Stimulated activated CD4-positive, alpha-beta T cell treated with anti-CD3 and anti-CD28 coated beads, Interleukin-15, amount 100 ng/mL, for 48 hours (primary cell): ENCODE measurements at places on chromosomes 1 and 21.
A peak's percentile ranks its signal among the peaks of the same experiment; 100 is the strongest.

DNA sequence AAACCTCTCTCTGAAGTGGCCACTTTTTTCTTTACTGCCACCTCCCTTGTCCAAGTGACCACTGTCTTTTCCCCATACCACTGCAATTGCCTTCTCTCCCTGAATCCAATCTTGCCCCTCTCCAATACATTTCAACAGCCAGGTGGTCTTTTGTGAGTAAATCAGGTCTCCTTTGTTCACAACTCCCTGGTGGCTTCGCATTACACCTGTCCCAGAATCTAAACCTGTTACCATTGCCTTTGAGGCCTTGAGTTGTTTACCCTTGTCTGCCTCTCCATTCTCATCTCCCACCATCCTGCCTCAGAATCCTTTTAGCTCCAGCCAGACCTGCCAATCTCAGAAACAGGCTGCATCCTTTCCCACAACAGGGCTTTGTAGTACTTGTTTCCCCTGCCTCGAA is 21.8 kb upstream of the DYNLT5 start:
- DNase-seq = no peak

DNA sequence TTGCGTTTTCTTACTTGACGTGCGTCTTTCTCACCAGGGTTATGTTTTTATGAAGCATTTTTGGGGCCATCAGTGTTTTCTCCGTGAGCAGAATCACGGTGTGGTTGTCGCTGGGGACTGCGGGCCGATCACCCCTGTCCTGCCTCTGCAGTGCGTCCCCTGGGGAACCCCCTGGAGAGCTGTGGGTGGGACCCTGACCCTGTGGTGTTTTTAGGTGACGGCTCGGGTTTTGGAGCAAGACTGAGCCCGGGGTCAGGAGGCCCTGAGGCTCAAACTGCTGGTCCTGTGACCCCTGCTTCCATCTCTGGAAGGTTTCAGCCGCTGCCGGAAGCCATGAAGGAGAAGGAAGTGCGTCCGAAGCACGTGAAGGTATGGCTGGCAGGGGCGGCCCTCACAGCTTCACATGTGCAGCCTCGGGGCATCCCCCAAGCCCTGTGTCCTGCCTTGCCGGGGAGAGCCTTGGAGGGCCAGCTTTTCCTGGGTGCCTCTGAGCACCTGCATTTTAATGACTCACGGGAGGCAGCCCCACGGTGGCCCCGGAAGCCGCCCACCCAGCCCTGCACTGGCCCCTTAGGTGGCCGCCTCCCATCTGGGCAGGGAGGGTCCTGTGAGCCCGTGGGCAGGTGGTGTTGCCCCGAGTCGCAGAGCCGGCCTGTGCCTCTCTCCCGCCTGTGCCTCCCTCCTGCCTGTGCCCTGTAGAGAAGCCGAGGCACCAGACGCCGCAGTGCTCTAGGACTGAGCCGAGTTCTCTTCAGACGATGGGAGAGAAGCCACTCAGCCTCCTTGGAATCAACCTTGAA is 36.7 kb upstream of the DIP2A start:
- no peak for DNase-seq

GRCh38 chr1:218711001-218711400 is 365.9 kb downstream of the TGFB2 start:
- DNase-seq = no peak

- DNase-seq = no peak
Measured at GRCh38 chr1:76867342-76868130, at the start of gene ST6GALNAC5. ST6GALNAC5 (plus strand) TSS chr1:76867480.

- no peak for DNase-seq
Measured at GRCh38 chr1:60280819-60281218, 207.2 kb upstream of the C1orf87 start.

DNA sequence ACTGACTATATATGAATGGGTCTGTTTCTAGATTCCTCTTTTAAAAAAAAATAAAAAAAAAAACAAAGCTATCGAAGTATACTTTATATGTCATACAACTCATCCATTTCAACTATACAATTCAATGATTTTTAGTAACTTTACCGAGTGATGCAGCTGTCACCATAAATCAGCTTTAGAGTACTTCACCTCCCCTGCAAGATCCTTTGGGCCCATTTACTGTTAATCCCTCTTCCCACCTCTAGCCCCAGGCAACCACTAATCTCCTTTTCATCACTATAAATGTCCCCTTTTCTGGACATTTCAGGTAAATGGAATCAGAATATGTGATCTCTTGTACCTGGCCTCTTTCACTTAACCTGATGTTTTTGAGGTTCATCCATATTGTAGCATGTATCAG is 133.9 kb downstream of the PEX14 start:
- DNase-seq = no peak

DNA sequence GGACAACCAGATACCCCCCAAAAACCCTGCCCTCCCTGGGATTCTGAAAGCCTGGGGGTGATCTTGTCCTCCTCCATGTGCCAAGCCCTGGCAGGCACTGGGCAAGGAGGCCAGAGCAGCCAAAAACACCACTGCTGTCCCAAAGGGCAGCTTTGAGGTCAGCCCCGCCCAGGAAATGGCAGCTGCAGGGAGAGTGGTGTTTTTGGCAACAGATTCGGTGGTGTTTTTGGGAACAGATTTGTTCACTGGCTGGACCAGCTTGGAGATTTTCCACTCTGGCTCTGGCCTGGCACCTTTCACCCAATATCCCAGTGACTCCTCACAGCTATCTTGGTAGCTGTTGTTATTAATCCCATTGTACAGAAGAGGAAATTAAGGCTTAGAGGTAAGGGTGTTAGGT is 34.7 kb downstream of the LRP8 start:
- no peak for DNase-seq

DNA sequence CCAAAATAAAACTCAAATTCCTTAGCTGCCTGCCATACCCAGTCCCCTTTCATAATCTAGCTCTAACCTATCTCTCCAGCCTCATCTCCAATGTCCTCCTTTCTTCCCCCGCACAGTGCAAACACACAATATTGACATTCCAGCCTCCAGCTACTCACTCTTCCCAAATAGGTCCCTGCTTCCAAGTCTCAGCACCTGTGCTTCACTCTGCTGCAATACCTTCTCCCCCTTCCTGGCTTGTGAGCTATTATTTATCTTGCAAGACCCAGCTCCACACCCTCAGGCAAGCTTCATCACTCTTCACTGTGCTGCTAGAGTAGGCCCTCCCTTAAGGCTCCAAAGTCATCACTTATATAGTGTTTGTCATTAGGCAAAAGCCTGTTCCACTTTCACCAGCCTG is 9.7 kb downstream of the PLPP3 start:
- no peak for DNase-seq

- no peak for DNase-seq
Measured at GRCh38 chr1:39751595-39751994, 12.9 kb downstream of the PPIE start.

DNA sequence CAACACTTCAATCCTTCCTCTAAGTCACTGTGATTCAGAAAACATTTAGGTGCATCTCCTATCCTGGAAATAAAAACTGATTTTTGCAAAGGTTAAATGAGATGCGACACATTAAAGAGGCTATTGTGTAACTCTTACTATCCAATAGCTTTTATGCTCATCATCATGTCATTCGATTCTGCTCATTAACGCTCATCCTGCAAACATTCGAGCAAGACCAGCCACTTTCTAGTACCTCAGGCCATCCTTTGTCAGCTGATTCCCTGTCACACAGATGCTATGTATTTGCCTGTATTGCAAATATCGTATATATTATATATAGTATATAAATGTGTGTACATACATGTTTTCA is 131.6 kb downstream of the TLR5 start:
- no peak for DNase-seq

DNA sequence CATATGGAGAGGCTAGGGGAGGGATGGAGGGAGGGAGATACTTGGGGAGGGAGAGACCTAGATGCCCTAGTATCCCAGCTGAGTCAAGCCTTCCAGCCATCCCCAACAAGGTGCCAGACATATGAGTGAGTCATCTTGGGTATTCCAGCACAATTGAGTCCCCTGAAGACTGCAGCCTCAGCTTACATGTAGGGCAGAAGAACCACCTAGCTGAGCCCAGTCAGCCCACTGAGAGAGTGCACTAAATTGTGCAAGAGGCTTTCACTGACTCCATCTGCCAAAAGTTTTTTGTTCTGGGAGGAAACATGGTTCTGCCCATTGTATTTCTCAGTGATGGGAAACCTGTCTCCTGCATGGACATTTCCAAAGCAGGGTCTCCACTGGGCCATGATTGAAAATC is 76.4 kb downstream of the FOXD2 start:
- no peak for DNase-seq

- no peak for DNase-seq
Measured at GRCh38 chr1:6653436-6654290, 29.0 kb downstream of the THAP3 start.

- no peak for DNase-seq
Measured at GRCh38 chr1:30661311-30661710, 62.1 kb downstream of the MATN1 start.

GRCh38 chr1:97827887-97828286 is 92.9 kb downstream of the DPYD start:
- no peak for DNase-seq

- DNase-seq = no peak
Measured at GRCh38 chr1:169044971-169045370, 61.5 kb upstream of the ATP1B1 start.

DNA sequence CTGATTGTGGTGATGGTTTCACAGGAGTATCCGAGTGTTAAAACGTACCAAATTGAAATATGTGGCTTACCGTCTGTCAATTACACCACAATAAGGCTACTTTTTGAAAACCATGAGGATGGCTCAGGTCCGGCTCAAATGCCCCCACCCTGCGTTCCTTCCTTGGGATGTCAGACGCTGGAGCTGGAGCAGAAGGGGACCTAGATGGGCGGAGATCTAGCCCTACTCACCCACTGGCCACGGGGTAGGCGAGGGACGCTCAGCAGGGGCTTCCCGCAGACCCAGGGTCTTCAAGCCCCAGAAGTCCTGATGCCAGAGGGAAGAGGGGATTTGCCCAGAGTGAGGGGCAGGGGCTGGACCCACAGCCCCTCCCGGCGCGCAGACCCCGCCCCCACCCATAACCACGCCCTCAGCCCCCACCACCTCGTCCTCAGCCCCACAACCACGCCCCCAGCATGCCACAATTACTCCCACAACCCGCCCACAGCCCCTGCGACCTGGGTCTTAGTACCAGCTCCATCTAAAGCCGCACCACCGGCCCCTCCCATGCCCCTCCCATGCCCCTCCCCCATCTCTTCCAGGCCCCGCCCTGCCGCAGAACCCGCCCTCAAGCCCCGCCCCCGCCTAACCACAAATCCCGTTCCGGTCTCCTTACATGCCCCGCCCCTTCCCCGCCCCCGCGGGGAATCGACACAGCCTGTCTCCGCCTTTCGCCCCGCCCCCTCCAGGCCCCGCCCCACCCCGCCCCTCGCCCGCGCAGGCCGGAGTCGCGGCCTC is at the start of gene LRRC3:
Gene LRRC3, plus strand, starts transcription at position 764 of the 777 bp plus-strand sequence. CDS start 1,135 bp downstream, outside the sequence.
- peak; percentile 81 for DNase-seq

GRCh38 chr1:85363521-85363920 is 87.1 kb upstream of the BCL10 start:
- DNase-seq = no peak

DNA sequence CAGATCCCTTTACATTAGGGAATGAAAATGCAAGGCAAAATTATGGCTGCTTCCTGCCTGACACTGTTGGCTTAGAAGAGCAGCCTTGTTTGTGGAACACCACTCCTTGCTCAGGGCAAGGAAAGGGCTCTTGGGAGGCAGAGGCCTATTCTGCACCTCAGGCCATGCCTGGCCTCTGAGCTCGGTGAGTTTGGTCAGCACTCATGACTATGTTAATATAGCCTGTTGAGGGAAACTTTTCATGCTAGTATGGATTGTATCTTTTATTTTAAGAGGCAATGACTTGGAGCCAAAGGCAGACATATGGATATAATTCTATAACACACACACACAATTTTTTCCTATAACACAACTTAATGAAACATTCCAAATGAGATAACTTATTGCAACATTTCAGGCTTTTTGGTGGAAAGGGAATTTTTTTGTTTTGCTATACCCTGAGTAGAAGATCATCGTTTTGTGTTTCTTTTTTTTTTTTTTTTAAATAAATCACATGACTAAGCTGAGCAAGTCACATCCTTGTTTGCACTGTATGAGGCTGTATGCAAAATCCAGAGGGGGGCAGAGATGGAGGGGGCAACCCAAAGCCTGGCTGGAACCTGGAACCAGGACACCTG is 5.6 kb upstream of the YRDC start:
- DNase-seq = no peak

DNA sequence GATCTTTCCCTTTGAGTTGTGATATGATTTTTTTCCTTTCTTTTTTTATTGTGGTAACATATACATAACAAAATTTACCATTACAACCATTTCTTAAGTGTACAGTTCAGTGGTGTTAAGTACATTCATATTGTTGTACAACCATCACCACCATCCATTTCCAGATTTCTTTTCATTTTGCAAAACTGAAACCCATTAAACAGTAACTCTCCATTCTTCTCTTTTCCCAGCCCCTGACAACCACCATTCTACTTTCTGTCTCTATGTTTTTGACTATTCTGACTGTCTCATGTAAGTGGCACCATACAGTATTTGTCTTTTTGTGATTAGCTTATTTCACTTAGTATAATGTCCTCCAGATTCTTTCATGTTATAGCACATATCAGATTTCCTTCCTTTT is 30.3 kb downstream of the CEP350 start:
- no peak for DNase-seq

DNA sequence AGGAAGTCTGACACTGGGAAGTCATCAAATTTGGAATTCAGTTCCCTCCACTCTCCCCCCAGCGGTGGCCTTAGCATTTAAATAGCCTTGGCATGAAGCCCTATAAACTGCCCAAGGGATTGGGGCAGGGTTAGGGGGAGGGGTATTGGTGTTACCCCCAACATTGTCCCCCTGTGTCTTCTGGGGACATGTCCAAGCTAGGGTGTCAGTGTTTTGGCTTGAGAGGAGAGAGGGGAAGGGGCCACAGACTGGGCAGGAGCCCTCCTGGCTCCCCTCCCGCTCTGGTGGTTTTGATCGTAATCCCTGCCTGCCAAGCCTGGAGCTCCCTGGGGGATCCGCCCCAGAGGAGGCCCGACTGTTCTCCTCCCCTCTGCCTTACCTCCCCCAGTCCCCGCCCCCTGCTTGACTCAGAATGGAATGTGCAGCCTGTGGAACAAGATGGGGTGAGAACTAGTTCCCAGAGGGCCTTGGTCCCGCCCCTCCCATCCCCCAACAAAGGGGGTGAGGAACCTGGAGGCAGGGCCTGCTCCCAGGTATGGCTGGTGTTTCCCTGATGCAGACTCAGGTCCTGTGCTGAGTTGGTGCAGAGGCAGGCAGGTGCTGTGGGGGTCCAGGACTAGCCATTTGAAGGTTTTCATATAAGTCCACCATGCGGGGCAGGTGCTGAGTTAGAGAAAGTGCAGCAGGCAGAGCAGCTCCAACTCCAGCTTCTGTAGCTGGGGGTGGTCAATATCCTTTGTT is 7.4 kb downstream of the SOX13 start:
- no peak for DNase-seq

GRCh38 chr21:32320059-32320458 is 21.4 kb downstream of the MRAP start:
- no peak for DNase-seq

- DNase-seq = no peak
Measured at GRCh38 chr1:148353461-148354283, 129.4 kb downstream of the PPIAL4G start.

- no peak for DNase-seq
Measured at GRCh38 chr1:35603468-35603867, 30.4 kb downstream of the TFAP2E start.
